ENCODE measurements at places on chromosomes 6 and 20. TPM values are rescaled to one million over a fixed set of nuclear protein-coding genes. Genes with fewer than 3 reads are reported as not detected.

The TMEM14B gene
- 47.7 TPM for total RNA-seq

The TRIM15 gene
- total RNA-seq: not detected

The LST1 gene
- total RNA-seq: 0.37 TPM

The SYNDIG1 gene
- 0.17 TPM for total RNA-seq

The SCRT2 gene
- not detected for total RNA-seq

The MEP1A gene
- not detected for total RNA-seq

The AKIRIN2 gene
- total RNA-seq: 22.2 TPM

The KCNB1 gene
- total RNA-seq: under 0.01 TPM

The WFDC12 gene
- total RNA-seq: not detected

The TMC2 gene
- total RNA-seq: not detected

The SIRPB2 gene
- 1.3 TPM for total RNA-seq

The CFB gene
- 1.6 TPM for total RNA-seq

The CST9 gene
- total RNA-seq: not detected

The SRPK1 gene
- total RNA-seq: 68.4 TPM

The CGA gene
- not detected for total RNA-seq

The HNF4A gene
- total RNA-seq: not detected

The C6orf15 gene
- total RNA-seq: not detected

The CCN5 gene
- not detected for total RNA-seq

The EPPIN gene
- not detected for total RNA-seq

The PIM1 gene
- 1.3 TPM for total RNA-seq

The SOBP gene
- 1.0 TPM for total RNA-seq

The ABCC10 gene
- total RNA-seq: 19.2 TPM

The EFHC1 gene
- total RNA-seq: 11.3 TPM

The LPA gene
- total RNA-seq: not detected

The RBPJL gene
- not detected for total RNA-seq

The RAET1L gene
- total RNA-seq: not detected

The MEA1 gene
- total RNA-seq: 52.9 TPM

The COX7A2 gene
- 324 TPM for total RNA-seq

The PRSS35 gene
- total RNA-seq: not detected

The CMTR1 gene
- total RNA-seq: 41.0 TPM

The CYP39A1 gene
- total RNA-seq: 3.4 TPM

The CST4 gene
- total RNA-seq: not detected

The RNF144B gene
- 77.1 TPM for total RNA-seq

The OPRL1 gene
- total RNA-seq: 5.4 TPM

The ANKS1A gene
- total RNA-seq: 53.6 TPM

The SSTR4 gene
- total RNA-seq: not detected

The SYTL3 gene
- 0.70 TPM for total RNA-seq

The FERMT1 gene
- 0.28 TPM for total RNA-seq

The SLC24A3 gene
- not detected for total RNA-seq

Data from dermis blood vessel endothelial cell (primary cell).